Activated T-cell treated with anti-CD3 and anti-CD28 coated beads, Interleukin-2, amount 50 U/mL, for 72 hours (primary cell): ENCODE measurements at places on chromosomes 13 and 19. TPM values are rescaled to one million over a fixed set of nuclear protein-coding genes. Genes with fewer than 3 reads are reported as not detected.
A peak's percentile ranks its signal among the peaks of the same experiment; 100 is the strongest.

GRCh38 chr13:83496501-83496900 is 385.8 kb downstream of the SLITRK1 start:
- DNase-seq, result no peak

DNA sequence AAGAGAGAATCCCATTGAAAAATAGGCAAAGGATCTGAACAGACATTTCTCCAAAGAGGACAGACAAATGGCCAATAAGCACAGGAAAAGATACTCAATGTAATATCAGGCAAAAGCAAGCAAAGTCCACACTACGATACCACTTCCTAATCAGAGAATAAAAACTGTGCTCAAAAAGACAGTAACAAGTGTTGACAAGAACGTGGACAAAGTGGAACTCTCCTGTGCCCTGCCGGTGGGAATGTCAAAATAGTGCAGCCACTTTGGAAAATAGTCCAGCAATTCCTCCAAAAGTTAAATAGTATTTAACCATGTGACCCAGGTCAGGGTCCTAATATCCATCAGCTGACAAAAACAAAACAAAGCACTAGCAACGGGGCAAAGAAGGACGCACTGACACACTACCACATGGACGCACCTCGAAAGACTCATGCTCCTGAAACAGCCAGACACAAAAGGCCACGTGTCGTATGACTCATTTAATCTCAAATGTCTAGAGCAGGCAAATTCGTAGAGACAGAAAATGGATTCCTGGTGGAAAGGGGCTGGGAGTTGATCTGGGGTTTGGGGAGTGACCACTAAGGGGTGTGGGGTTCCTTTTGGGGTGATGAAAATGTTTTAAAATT is 5.2 kb downstream of the MIER2 start:
- DNase-seq, result no peak

GRCh38 chr13:77300176-77301037 is 26.5 kb downstream of the MYCBP2 start:
- no peak for DNase-seq

DNA sequence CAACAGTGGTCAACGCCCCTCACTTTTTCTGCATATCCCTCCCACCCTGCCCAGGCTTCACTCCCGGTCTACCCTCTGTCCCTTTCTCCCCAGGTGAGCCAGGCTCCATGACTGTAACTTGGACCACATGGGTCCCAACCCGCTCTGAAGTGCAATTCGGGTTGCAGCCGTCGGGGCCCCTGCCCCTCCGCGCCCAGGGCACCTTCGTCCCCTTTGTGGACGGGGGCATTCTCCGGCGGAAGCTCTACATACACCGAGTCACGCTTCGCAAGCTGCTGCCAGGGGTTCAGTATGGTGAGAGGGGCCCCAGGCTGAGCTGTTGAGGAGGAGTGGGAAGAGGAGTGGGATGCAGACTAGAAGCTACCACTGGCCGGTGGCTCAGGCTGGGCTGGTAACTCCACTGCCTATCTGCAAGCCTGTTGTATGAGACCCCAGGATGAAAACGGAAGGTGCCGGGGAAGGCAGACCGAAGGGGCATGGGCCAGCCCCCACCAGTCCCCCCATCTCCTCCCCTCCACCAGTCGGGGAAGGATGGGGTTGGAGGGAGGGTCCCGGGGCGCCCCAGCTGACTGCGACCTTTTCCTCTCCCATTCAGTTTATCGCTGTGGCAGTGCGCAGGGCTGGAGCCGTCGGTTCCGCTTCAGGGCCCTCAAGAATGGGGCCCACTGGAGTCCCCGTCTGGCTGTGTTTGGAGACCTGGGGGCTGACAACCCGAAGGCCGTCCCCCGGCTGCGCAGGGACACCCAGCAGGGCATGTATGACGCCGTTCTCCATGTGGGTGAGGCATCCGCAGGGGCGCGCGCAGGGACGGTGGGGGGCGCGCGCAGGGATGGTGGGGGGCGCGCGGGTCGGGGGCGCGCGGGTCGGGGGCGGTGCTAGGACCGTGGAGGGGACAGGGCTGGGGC is 14.4 kb downstream of the ACP7 start:
- no peak for DNase-seq

DNA sequence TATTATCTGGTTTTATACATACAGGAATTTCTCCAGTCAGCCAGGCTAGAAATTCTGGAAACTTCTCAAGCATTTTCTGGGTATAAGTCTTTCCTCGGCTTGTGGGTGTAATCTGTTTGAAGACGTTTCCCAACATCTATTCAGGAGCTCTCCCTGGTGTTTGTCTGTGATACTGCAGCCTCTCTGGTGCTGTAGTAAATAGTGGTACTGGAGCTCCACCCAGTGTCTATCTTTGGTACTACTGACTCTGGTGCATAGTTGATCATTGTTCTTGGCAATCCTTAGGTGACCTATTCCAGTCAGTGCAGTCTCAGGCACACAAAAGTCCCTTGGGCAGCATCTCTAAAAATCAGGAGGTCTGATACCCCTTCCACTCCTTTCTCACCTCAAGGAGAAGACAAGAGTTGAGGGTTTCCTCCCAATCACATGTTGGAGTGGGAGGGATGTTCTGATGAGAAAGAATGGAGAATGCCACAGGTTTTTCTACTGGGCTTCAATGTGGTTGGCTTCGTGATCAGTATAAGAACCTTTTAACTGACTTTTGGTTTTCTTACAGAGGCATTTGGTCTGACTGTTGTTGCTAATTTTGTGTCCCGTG is 115.5 kb downstream of the CYSLTR2 start:
- peak; percentile 87 for DNase-seq

DNA sequence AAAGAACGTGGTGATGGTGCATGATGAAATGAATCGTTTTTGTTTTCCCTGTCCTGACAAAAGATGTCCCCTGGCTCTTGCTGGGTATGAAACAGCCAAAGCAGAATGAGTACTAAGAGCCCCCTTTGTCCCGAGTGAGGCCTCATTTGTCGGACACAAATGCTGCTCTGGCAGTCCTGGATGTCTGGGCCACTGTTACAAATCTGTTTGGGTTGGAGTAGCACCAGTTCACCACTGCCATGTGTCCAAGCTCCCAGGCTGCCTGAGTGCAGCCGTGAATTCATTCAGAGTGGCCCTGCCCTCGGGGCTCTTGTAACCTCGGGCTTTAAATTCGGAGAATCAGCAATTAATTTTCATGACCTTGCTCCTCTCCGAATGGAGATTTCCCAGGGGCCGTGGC is 182.4 kb downstream of the NUFIP1 start:
- DNase-seq, result no peak

GRCh38 chr13:42594481-42595252 is 20.7 kb downstream of the TNFSF11 start:
- peak; percentile 60 for DNase-seq

DNA sequence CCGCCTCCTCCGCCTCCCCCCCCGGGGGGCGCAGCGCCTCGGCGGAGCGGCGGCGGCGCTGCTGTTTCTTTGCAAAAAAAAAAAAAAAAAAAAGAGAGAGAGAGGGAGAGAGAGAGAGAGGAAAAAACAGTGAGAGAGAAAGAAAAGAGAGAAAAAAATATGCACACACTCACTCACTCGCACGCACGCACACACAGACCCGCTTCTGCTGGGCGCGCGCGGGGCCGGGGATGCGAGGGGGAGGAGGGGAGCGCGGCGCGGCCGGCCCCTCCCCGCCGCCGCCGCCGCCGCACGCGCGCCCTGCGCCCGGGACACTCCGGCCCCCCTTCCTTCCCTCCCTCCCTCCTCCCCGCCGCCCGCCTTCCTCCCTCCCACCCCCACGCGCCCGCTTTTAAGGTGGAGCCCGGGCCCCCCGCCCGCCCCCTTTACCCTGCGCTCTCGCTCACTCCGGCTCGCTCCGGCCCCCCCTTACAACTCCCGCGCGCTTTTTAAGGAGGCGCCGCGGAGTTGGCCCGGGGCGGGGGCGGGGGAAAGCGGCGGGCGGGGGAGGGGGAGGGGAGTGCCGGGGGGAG is at the start of gene SAMD1:
SAMD1 (minus strand) TSS at position 243 of the 572 bp plus-strand sequence.
- DNase-seq, result peak; percentile 82

GRCh38 chr13:67299751-67300150 is 69.6 kb upstream of the PCDH9 start:
- no peak for DNase-seq

- no peak for DNase-seq
Measured at GRCh38 chr13:20547479-20547908, 19.5 kb upstream of the IFT88 start.

GRCh38 chr19:44611812-44612295 is 1.5 kb upstream of the IGSF23 start:
- no peak for DNase-seq

DNA sequence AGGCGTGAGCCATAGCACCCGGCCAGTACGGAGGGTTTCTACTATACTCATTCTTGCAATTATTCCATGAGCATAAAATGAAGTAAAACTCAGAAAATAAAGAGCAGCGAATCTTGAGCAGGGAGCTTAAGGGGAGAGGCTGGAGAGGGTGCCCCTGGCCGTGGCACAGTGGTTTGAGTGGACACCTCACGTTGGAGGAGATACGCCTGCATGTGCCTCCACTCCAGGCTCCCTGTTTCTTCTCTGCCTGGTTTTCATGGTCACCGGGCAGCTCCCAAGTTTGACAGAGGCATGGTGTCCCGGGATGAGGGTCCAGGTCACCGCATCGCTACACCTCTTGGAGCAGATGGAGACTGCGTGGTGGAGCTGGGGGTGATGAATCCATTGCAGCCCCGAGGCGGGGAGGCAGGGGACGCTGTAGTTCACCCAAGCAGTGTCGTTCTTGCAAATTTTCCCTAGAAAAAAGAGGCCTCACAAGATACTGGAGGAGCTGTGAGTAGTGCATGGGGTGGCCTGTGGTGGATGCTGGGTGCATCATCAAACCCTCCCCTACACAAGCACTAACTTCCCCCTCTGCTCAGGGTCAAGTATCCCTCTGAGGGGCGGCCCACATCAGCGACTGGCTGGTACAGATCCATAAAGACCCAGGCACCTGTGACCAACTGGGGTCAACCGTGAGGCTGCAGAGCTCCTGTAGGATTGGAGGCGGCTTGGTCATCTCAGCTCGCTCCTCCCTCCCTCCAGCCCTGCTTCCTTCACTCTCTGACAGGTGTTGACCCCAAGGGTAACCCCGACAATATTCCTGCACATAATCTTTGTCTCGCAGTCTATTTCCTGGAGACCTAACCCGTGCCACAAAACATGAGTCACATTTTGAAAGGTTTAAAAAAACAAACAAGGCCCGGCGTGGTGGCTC is 3.6 kb upstream of the MIER2 start:
- no peak for DNase-seq

- no peak for DNase-seq
Measured at GRCh38 chr13:73733706-73734105, 400.5 kb downstream of the KLF12 start.

DNA sequence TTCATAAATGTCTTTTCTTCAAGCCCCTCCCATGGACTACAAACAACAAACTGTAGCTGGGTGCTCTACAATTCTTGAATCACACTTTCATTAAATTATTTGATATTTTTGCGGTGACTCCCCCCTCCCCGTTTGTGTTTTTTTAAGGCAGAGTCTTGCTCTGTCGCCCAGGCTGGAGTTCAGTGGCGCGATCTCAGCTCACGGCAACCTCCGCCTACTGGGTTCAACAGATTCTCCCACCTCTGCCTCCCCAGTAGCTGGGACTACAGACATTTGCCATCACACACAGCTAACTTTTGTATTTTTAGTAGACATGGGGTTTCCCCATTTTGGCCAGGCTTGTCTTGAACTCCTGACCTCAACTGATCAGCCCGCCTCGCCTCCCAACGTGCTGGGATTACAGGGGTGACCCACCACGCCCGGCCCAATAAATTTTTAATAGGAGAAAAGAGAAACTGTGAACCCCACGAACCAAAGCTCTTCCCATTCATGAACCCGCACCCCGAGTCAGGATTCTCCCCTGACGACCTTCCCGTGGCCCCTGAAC is 703 bp downstream of the ZNF506 start:
- DNase-seq, result peak; percentile 19

GRCh38 chr19:16429066-16429758 is 42.6 kb downstream of the EPS15L1 start:
- no peak for DNase-seq

DNA sequence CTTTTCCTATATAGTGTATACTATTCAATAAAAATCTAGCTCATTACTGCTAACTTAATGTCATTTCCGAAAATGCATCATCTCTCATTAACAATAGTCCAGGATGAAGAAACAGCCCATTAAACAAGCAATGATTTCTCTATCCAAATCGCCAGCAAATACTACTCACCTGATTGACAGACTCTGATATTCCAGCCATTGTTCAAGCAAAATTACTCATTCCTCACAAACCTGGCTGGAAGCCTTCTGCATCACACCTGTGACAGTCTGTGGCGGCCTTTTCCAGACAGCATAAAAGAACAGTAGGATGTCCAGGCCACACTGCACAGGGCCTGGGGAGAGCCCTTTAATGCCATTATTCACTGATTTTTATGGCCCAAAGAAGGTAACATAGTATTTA is 115.9 kb downstream of the ABCC4 start:
- DNase-seq, result no peak

DNA sequence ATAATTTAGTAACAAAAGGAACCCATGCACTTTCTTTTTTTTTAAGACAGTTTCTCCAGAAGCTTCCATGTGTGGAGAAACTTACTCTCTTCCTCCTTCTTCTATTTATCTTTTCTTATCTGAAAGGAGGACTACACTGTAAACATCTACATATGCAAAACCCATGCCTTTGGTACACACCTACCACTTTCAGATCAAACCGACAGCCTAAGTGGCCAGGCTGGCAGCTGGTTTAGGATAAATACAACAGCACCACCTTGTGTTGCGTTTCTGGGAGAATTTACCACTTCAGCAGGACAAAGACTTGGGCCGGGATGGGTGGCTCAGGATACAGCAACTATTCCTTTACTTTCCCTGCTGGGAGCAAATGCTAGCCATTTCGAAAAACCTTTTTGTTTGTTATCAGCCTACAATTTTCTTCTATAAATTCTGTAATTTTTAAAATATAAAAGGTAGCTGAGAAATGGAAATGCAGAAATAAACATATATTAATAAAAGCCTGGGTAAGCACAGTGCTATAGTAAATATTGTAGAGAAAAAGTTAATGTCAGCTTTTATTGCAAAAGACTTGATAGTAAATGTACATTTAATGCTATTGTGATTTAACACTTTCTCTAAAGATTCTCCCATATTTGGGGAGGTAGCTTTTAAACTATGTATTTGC is 94.0 kb upstream of the RFC3 start:
- DNase-seq, result peak; percentile 65

DNA sequence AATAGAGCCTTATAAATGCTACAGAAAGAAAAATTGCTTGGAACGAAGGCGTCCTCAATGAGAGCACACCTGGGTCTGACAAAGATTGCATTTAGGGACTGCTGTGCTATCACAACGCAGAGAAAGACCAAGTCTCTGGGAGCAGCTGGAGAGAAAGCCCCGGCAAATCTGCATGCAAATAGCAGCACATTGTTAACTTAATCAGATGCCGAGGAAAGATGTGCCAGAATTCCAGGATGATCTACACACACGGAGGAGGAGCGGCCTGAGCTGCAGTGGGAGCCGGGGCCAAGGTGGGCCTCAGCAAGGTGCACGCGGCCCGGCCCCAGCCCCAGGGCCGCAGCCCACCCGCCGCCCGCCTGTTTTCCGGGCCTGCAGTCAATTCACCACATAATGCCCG is 1.4 kb downstream of the ZNF536 start:
- DNase-seq, result no peak

GRCh38 chr13:52695856-52696255 is 43.2 kb downstream of the SUGT1 start:
- DNase-seq, result peak; percentile 58

The CEACAM21 gene
- 38.4 TPM for total RNA-seq

The ZNF441 gene
- 6.0 TPM for total RNA-seq

The HSPB6 gene
- 1.4 TPM for total RNA-seq

The UPK1A gene
- 0.86 TPM for total RNA-seq

The FCGBP gene
- 7.2 TPM for total RNA-seq

The KLHL1 gene
- not detected for total RNA-seq
